ENCODE measurements at places on chromosomes 3 and 15. TPM values are rescaled to one million over a fixed set of nuclear protein-coding genes. Genes with fewer than 3 reads are reported as not detected.

DNA sequence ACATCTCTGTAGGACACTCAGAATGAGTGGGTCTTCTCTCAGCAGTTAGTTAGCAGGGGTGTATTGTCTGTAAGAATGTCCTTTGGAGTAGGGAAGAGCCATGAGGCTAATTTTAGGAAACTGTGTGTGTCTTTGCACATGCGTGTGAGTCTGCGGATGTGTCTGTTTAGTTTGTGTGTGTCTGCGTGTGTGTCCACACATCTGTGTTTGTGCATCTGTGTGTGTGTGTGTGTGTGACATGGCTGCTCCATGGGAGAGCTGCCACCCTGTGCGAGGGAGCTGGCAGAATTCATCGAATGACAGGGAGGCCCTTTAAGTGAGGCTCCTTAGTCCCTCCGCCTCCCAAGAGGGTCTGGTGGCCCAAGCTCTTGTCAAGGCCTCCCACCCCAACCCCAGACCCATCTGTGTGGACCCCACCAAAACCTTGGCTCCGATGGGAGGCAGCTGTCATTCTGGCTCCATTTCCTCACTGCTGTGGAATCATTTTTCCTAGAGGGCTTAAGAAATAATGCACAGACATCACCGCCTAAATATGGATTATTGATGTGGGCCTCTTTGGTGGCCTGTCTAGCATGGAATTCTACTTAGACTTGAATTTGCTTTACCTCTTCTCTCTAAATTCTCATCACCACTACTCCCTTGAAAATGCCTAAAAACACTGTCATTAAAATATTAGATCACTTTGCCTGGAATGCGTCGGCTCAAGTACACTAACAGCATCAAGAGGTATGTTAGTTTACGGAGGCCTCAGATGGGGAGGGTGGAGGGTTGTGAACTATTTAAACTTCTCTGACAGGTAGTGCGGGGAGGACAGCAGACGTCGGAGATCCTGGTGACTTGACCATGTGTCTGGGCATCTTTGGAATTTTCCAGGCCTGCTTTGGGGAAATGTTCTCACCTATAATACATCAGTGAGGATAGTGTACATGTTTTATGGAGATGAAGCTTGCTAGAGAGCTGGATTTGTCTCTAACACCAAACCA lies 9.4 kb downstream of the ESYT3 start:
- DNase-seq: no peak

- no peak for DNase-seq
Measured at GRCh38 chr3:23182996-23183513, 20.1 kb upstream of the UBE2E2 start.

- peak; percentile 64 for DNase-seq
Measured at GRCh38 chr15:51077221-51078153, 17.2 kb downstream of the TNFAIP8L3 start.

Gene UBXN7
- total RNA-seq: 67.8 TPM

Gene PRR20G
- total RNA-seq: not detected

Gene GPR149
- not detected for total RNA-seq

Data from activated T-helper 2 cell treated with anti-CD3 and anti-CD28 coated beads, Interferon-gamma antibody, Interleukin-2, Interleukin-4, amounts not matched to agents 10 μg/mL and 5 μg/mL and 100 μg/mL, durations not matched to agents 14 hours and 24 hours and 36 hours (primary cell).